ENCODE measurements at places on chromosomes 6 and 20.
A peak's percentile ranks its signal among the peaks of the same experiment; 100 is the strongest.

- DNase-seq: no peak
Observed at GRCh38 chr6:168692193-168692914, 251.4 kb downstream of the SMOC2 start.

DNA sequence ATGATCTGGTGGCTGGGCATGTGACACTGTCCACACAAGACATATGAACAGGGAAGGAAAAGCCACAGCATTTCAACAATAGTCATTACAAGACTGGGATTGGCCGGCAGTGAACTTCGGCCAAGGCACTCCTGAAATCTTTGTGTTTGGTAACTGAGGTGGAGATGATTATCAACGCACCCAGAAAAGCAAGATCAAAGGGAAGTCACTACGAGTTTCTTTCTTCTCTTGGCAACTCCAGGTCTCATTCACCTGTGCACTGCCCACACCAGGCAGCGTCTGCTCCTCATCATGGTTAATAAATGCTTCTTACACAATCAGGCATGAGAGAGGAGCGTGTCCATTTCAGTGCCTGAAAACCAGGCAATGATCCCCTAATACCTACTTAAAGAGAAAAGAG, 20.5 kb upstream of the FOXC1 start:
- no peak for DNase-seq

- DNase-seq: no peak
Observed at GRCh38 chr20:25227317-25227831, 20.5 kb upstream of the PYGB start.

DNA sequence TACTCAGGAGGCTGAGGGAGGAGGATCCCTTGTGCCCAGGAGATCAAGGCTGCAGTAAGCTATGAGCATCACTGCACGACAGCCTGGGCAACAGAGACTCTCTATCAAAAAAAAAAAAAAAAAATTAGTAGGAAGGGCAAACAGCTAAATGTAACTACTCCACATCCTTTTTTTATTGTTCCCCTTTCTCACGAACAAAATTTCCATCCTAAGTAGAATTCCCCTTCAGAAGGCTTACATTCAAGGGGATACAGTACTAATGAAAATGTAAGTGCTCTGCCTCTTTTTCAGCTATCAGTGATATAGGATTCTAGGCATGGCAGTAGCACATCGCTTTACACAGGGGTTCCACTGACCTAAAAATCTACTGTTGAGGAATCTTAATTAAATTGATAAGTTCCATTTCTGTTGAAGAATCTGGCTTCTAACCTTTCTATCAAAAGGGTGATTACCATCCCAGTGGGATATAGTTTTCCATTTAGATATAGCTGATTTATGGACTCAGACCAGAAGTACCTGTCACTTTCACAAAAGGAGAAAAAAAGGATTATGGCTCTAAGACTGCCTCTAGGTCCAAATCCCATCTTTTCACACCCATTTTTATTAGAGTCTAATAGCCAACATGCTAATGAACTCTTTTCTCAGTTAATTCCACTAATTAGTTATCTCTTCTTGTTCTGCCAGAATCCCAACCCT, 2.6 kb downstream of the B4GALT5 start:
- DNase-seq: no peak

DNA sequence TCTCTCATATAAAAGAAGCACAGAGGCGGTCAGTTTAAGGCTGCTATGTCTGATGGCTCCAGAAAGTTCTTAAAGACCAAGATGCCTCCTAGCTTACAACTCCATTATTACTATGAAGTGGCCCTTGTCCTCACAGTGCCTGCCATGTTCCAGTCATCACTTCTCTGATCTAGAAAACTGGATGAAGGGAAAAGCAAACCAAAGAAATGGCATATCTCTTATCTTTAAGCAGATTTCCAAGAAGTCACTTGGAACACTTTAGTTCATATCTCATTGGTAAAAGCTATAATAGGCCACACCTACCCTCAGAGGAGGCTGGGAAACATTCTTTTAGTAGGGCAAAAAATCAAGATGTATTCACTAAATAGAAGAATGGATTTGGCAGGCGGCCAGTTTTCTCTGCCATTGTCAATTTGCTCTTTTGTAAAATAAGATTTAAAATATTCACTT, 289.6 kb downstream of the TBC1D7 start:
- DNase-seq: no peak

- no peak for DNase-seq
Observed at GRCh38 chr20:14582855-14583254, 245.4 kb upstream of the FLRT3 start.

- DNase-seq: peak; percentile 79
Observed at GRCh38 chr20:57179265-57179664, 87.2 kb downstream of the BMP7 start.

- no peak for DNase-seq
Observed at GRCh38 chr6:57159127-57159526, 13.0 kb upstream of the BAG2 start.

- no peak for DNase-seq
Observed at GRCh38 chr6:1482381-1483166, 93.2 kb downstream of the FOXF2 start.

- no peak for DNase-seq
Observed at GRCh38 chr6:163474581-163474980, 60.1 kb downstream of the QKI start.

DNA sequence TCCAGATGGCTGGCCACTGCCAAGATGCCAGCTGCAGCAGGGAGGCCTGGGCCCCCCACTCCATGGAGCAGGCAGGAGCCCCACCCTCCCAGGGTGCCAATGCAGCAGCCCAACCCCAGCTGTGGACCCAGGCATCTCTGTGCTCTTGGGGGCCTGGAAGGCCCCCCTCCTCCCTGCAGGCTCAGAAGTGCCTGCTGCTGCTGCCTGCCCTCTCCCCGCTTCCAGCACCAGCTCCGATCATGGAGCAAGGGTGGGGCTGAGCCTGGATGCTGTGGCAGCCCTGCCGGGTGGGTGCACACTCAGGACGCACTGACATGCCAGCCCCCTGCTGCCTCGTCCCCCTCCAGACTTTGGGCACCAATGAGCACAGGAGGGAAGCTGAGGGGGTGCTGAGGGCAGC, 14.8 kb upstream of the ABCC10 start:
- DNase-seq: no peak

DNA sequence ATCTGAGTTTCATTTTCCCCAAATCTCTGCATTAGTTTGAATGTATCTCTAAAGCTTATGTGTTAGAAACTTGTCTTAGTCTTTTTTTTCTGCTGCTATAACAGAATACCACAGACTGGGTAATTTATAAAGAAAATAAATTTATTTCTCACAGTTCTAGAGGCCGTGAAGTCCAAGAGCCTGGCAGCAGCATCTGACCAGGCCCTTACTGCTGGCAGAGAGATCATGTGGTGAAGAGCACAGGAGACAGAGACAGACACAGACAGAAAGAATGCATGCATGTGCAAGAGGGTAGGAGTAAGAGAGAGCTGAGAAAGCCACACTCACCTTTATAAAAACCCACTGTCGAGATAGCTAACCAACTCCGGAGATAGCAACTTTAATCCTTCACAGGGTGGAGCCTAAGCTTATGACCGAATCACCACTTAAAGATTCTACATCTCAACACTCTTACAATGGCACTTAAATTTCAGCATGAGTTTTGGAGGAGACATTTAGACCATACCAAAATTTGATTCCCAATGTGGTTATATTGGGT, 412.7 kb upstream of the SOX4 start:
- DNase-seq: no peak

DNA sequence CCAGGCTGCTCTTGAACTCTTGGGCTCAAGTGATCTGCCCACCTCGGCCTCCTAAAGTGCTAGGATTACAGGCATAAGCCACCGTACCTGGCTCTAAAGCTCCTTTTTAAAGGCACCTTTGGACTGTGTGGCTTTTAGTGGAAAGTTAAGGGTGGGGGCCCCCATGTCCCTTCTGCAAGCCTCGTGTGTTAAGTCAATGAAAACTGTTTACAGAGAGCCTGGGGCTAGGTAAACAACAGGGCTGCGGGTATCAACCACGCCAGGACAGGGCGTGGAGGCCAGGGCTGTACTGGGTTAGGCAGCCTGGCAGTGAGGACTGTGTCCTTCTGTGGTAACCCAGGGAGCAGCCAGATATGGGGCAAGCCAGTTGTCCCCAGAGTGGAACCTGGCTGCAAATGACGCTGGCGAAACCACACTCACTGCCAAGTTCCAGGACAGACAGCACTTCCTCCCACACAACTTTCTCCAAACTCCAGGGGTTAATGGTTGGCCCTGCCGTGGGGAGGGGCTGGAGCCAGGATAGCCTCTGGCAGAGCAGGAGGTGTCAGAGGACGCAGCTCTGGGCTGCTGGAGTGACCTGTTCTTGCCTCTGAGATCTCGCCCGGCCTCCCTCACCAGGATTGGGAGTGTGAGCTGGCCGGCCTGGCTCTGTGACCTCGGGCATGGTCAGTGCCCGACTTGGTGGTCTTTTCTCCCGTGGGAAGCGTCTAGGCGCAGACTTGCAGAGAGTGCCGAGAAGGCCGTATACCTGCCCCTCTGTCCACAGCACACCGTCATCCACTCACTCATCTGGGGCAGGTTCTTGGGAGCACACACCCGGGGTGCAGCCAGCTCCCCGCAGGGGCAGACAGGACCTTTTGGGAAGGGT, 3.2 kb downstream of the SLC17A9 start:
- no peak for DNase-seq

GRCh38 chr6:6614983-6615349, 26.4 kb downstream of the LY86 start:
- no peak for DNase-seq

DNA sequence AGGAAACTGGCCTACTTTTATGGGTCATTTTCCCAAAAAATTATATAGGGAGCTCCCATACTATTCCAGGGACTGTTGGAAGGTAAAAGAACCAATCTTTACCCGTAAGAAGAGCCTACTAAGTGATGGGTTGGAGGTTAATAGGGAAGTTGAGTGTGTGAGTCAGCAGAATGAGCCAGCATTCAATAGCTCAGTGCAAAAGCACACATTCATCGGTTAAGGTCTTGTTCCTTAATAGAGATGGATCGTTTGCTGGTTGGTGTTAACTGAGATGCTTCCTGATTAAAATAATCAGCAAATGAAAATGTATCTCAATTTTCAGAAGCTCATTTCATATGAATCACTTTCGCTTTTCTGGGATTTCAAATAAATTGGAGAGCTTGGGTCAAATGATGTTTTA, 115.3 kb upstream of the MRPS10 start:
- no peak for DNase-seq

DNA sequence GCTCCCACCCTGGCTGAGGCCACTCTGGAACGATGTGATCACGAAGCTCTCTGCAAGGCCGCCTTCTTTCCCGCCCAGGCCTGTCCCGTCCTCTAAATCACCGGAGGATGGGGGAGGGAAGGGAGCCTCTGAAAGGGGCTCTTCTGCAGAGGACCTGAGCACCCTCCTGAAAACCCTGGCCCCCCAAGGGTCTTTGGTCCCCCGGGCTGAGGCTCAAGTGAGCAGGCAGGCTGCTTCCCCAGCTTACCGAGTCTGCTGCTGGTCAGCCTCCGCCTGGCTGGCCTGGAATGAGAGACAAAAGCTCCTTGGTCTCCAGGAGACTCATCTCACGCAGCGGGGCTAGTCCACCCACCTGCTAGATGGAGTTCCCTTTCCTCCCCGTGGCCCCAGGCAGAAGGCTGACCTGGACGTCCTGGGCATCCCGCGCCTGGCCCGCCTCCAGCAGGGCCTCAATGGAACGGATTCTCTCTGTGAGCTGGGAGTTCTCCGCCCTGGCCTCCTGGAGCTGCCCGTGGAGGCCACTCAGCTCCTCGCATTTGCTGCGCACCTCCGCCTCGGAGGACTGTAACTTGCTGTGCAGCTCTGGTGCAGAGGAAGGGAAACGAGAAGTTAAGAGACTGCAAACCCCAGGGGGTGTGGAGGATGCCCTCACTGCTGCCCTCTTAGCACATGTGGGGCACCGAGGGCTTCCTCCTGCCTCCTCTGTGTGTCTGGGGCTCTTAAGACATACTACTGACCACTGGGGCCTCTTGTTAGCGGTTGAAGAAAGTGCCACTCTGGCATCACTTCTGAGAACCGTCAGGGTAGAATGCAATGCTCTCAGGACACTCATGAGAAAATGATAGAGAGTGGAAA, 54.7 kb downstream of the RRBP1 start:
- no peak for DNase-seq

- DNase-seq: no peak
Observed at GRCh38 chr6:129681913-129682205, 28.1 kb downstream of the ARHGAP18 start.

GRCh38 chr6:30206152-30206551, 7.1 kb downstream of the TRIM26 start:
- no peak for DNase-seq

DNA sequence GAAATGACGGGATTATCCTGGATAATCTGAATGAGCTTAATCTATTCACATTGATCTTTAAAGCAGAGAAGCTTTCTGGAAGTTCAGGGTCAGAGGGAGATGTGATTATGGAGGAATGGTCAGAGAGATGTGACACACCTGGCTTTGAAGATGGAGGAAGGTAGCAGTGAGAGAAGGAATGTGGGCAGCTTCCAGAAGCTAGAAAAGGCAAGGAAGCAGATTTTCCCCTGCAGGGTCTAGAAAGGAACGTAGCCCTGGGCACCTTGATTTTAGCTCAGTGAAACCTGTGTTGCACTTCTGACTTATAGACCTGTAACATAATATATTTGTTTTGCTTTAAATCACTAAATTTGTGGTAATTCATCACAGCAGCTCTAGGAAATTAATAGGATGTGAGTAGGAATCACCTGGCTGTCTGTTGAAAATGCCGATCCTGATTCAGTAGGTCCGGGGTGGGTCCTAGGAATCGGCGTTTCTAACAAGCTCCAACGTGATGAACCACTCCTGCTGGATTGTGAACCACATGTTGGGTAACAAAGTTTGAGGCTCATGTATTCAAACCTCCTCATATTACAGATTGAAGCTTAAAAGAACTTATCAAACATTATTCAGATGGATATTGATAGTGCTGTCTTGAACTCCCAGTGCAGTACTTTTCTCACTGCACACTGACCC, 157.0 kb downstream of the GJA1 start:
- no peak for DNase-seq

- DNase-seq: no peak
Observed at GRCh38 chr6:37696841-37697662, 631 bp downstream of the MDGA1 start.

GRCh38 chr6:104558746-104559145, 301.0 kb downstream of the HACE1 start:
- DNase-seq: no peak

DNA sequence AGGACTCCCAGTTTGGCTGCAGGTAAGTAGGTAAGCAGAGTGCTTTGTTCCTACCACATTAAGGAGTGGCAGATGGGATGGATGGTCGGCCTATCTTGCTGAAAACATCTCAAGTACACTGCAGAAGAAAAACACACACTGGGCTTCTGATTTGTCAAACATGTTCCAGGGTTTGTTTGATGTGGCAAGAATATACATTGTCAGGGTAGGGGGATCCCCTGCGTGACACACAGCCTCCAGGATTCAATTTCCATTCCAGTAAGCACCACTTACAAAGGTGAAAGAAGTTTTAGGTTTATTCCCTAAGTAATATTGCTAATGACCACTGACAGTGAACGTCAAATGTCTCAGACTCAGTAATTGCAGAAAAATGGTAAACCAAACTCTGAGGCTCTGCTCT, 26.0 kb upstream of the KIF16B start:
- DNase-seq: no peak

GRCh38 chr6:46815130-46815529, 21.9 kb downstream of the MEP1A start:
- no peak for DNase-seq

GRCh38 chr6:142300758-142301650, 803 bp upstream of the ADGRG6 start:
- DNase-seq: peak; percentile 68

- DNase-seq: no peak
Observed at GRCh38 chr6:2103765-2104523, 141.5 kb downstream of the GMDS start.

All from ureter (tissue), 1 donor.